ENCODE measurements at places on chromosomes 1 and 21.

DNA sequence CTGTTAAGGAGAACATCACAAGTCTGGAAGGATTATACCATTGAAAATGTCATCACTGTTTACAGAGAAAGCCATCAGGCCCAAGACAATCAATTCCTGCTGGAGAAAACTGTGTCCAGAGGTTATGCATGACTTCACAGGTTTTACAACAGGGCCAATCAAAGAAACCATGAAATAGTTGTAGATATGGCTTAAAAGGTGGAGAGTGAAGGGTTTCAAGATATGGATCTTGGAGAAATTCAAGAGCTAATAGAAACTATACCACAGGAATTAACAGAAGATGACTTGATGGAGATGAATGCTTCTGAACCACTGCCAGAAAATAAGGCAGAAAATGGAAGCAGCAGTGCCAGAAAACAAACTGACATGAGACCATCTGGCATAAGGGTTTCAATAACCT, 30.2 kb downstream of the USP1 start:
- DNase-seq: no peak

DNA sequence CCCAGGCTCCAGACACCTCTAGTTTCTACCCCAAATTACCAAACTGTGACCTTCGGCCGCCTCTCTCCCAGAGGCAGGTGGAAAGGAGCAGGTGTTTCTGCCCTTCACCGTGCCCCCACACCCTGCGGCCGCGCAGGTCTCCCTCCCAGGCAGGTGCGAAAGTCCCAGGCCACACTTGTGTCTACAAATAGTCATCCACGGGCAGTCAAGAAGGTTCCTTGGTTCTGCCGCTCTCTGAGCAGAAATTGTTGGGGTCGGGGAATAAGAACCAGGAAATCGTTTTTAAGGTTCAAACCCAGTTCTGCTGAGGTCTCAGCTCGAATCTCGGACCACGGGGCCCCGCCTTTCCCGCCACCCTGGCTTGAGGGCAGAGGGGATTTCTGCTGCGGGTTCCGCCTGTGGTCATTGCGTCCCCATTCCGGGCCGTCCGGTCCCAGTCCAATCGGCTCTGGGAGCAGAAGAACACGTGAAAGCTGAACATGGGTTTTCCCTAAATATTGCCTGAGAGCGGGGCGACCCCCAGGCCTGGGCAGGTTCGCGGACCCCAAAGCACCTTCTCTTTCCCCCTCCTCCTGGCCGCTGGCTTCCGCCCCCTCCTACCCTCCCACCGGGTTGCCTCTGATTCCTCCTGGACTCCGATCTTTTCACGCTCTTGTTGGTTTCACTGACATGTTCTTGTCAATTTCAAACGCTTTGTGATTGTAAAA, 1.2 kb upstream of the ATF3 start:
- DNase-seq: peak; percentile 26

DNA sequence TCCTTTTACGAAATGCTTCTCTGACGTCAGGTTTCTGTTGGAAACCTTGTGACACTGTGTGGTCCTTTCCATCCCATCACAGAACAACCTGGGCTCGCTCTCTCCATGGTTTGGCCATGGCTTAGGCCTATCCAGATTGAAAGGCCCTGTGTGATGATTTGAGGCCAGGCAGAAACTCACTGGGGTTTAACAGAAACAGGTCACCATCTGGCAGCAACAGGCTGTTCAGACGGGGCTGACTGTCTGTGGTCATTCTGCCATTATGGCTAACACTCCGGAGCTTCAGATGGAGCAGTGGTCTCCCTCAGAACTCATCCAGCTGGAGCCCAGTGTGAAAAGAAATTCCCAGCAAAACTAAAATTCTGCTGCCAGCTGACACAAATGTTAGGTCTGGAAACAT, 9.3 kb downstream of the PLEKHM2 start:
- no peak for DNase-seq

- no peak for DNase-seq
Observed at GRCh38 chr1:230694464-230694863, 19.5 kb downstream of the AGT start.

GRCh38 chr1:203278082-203278884, 27.0 kb upstream of the BTG2 start:
- DNase-seq: peak; percentile 47

DNA sequence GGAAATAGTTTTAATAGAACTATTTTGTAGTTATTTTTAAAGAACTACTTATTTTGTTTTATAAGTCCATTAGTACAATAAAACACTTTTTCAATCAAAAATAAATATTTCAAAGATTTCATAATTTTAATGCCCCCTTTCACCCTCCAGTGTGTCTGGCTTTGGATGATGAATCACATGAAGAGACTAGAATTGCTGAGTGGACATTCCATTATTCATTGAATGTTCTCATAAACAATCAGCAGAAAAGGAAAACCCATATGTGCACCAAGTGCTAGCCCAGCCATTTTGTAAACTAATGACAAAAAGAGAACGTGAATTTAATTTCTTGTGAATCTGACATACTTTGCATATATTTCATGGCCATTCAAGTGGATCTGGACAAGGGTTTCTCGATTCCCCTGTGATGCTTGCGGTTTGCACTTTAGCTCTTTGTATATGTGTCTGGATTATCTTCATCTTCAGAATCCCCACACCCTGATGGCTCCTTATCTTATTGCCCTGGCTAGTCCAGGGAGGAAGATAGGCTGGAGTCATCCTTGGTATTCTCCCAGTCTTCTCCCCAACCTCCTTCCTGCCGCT, 20.7 kb upstream of the CHIA start:
- DNase-seq: no peak

GRCh38 chr1:190429932-190430331, 47.7 kb downstream of the BRINP3 start:
- DNase-seq: no peak

GRCh38 chr1:7110321-7110720, 325.1 kb downstream of the CAMTA1 start:
- no peak for DNase-seq

- no peak for DNase-seq
Observed at GRCh38 chr1:230681599-230681998, 32.3 kb downstream of the AGT start.

DNA sequence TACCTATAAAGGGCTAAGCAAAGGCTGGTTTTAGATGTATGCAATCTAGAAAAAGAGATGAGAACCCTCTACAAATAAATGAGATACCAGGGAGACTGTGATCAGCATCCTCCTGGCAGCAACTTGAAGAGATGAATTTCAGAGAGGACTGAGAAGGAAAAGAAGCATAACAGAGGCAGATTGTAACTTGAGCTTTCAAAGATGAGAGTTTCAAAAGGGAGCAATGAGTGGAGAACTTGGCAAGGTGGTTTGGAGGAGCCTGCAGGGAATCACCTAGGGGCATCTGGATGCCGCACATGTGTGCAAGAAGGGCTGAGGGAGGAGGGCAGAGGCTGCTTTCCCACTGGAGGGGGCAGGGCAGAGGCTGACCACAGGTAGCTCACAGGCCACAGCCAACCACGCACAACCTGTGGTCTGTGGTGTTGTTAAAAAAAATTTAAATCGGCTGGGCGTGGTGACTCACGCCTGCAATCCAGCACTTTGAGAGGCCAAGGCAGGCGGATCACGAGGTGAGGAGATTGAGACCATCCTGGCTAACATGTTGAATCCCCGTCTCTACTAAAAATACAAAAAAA, 50.2 kb downstream of the PCNX2 start:
- DNase-seq: no peak

DNA sequence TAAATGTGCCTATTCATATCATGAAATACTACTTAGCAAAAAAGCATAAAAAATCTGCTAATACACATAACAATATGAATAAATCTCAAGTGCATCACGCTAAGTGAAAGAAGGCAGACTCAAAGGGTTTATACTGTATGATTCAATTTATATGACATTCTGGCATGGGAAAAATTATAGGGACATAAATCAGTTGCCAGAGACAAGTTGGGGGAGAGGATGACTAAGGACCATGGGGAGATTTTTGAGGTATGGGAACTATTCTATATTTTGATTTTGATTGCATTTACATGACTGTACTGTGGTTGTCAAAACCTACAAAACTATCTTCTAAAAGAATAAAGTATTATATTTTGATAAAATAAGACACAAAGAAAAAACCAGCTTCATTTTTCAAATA, 650.3 kb upstream of the NR5A2 start:
- DNase-seq: no peak

GRCh38 chr1:114259511-114260160, 106.0 kb upstream of the SYT6 start:
- no peak for DNase-seq

- no peak for DNase-seq
Observed at GRCh38 chr21:30986965-30987364, 51.3 kb downstream of the KRTAP19-8 start.

DNA sequence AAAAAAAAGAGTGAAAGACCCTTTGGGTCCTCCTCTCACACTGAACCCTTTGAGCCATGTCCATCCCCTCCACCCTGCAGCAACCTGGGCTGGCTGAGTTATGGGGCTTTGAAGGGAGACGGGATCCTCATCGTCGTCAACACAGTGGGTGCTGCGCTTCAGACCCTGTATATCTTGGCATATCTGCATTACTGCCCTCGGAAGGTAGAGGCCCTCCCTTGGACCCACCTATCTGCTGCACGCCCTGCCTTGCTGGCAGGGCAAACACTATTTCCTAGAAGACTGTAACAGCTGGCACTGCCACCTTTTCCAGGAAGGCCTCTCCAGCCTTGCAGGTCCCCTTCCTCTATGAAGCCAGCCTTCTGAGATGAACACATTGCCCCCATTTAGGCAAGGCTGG, 1.1 kb downstream of the SLC50A1 start:
- DNase-seq: no peak

DNA sequence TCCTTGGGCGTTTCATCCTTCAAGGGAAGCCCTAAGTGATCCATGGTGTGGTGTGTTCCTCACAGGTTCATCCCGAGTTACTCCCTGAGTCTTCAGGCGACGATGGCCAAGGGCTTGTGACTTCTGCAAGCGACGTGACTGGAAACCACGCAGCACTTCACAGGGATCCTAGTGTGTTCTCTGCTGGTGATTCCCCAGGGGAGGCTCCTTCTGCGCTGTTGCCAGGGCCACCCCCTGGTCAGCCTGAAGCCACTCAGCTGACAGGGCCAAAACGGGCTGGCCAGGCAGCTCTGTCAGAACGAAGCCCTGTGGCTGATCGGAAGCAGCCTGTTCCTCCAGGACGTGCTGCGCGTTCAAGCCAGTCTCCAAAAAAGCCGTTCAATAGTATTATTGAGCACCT, 71.5 kb downstream of the VPS26C start:
- DNase-seq: no peak

- DNase-seq: no peak
Observed at GRCh38 chr1:165327538-165327937, 29.0 kb downstream of the LMX1A start.

DNA sequence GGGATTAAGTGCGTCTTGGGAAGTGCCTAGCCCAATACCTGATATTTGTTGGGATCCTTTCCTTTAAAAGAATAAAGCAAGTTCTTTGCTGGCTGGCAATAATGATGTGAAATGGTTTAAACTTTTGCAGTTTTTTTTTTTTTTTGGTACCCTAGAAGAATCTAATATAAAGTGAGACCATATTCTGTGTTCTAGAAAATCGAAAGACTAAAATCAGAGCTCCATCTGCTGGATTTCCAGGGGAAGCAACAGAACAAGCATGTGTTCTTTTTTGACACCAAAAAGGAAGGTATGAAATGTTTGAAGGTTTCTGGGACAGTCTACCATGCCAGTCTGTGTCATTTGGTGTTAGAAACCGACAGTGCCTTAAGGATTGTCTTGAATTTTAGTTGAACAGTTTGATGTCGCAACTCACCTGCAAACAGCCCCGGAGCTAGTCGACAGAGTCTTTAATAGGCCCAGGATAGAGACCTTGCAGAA, 6.4 kb downstream of the UTP11 start:
- no peak for DNase-seq

- DNase-seq: no peak
Observed at GRCh38 chr1:61757950-61758349, 15.7 kb downstream of the PATJ start.

- DNase-seq: no peak
Observed at GRCh38 chr1:1041092-1041523, 21.2 kb downstream of the AGRN start.

- DNase-seq: no peak
Observed at GRCh38 chr21:45525910-45526306, 16.3 kb downstream of the SLC19A1 start.

GRCh38 chr1:56438901-56439551, 140.3 kb downstream of the PLPP3 start:
- DNase-seq: no peak

- DNase-seq: no peak
Observed at GRCh38 chr1:222392556-222392955, 155.3 kb downstream of the HHIPL2 start.

DNA sequence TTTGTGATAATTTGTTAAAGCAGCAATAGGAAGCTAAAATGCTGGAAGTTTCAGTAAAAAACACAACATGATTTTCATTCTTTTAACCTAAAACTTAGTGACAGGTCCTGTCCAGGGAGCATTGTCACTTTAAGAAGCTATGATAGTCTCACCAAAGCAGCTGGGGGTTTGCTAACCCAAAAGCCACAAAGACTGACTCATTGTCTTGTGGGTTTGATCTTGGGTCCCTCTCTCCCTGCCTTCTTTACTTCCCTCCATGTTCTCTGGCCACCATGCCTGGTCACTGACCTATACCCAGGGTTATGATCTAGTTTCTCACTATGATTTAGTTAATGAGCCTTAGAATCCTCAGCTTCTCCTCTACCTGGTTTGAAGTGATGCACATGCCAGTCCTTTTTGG, 213.5 kb upstream of the PTGFR start:
- DNase-seq: no peak

GRCh38 chr21:45507523-45507875, 34.7 kb downstream of the SLC19A1 start:
- DNase-seq: no peak

DNA sequence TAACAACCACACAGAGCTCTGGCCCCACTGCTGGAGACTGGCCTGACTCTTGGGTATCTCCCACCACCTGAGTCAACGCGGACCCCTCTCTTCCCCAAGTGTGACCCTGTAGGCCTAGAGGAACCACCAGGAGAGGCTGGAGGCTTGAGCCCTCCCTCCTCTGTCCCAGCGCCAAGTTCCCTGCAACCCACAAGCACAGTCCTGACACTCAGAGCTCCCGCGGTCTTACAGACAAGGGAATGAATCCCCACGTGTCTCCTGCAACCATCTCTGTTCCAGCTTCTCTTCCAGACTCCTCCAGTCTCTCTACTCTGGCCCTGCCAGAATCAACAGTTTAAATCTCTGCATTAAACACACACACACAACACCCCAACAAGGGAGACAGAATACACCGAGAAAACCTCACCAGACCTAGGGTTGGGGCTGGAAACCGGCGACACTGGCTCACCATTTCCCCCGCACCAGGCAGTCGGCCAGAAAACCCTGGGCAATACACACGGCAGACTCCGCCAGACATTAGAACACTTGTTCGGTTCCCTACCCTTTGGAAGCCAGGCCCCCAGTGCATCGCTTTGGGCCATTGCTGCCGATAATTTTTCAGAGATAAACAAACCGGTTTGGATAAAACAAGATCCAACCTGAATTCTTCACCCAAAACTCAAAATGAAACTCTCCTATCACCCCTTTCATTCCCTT, 21.7 kb downstream of the CASZ1 start:
- no peak for DNase-seq

- DNase-seq: peak; percentile 10
Observed at GRCh38 chr21:35170244-35170643, 121.1 kb upstream of the RUNX1 start.
